Endothelial cell (in vitro differentiated cells): ENCODE measurements at places on chromosomes 2 and 18.

DNA sequence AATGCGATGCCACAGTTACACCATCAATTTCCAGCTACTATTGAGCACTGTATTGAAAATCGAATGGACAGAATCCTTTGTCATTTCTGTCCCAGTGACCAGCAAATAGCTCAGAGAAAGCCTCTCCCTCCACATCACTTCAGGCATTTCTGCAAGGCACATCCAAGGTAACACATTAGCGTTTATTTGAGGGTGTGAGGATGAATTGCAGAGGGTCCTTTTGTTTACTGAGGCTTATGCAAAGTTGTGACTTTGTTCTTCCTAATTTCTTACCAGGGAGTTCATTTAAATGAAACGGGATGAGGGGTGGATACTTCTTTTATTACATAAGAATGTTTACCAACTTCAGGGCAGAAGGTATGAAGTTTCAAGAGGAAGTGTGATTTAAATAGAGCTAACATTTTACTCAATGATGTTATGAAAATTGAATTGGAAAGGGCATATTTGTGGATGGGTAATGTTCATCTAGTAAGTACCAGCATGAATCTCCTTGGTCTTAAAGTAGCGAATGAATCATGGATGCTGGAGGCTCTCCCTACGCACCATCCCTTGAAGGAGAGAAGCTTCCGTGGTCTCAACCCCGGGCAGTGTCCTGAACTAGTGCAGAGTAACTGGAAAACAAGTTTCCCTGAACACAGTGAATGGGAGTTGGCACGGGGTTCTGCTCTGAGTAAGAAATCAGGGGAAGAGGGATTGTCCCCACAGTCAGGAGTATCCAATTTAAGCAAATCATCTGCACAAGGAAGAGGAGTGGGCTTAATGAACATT, 756.5 kb downstream of the GALR1 start:
- no peak for DNase-seq

DNA sequence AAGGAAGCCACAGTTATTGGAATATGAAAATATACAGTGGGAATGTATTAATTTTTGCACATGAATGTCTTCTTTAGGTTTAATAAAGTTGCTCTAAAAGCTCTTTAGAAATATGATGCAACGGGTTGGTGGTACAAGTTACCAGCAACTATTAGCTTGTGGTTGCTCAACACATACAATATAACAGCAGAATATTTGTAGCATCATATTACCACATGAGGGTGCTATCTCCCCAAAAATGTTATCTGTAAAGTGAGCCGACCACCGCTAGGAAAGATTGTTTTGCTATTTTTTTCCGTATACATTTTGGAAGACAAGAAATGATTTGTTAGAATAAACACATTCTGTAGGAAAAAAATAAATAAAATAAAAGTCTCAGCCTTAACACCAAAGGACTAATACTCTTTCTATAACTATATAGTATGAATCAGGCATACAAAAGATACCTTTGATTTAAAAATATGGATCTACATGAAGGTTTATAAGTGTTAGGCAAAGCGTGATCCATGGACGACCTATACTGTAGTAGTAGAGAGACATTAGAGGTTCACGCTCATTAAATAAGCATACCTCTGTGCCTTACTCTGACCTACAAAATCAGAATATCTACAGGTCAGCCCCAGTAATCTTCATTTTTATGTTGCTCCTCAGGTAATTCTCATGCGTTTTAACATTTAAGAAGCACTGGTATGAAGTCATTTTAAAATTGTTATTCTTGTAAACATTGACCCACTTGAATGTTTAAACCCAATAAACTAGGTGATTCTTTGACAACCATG, 1110.6 kb upstream of the ACVR2A start:
- peak; percentile 28 for DNase-seq

DNA sequence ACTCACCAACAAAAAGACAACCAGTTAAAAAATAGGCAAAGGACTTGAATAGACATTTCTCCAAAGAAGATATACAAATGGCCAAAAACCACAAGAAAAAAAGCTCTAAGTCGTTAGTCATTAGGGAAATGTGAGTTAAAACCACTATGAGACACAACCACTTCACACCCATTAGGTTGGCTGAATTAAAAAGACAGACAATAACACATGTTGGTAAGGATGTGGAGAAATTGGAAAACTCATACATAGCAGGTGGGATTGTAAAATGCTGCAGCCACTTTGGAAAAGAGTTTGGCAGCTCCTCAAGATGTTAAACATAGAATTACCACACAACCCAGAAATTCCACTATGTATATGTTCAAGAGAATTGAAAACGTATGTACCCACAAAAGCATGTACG, 117.6 kb upstream of the SPATS2L start:
- no peak for DNase-seq

DNA sequence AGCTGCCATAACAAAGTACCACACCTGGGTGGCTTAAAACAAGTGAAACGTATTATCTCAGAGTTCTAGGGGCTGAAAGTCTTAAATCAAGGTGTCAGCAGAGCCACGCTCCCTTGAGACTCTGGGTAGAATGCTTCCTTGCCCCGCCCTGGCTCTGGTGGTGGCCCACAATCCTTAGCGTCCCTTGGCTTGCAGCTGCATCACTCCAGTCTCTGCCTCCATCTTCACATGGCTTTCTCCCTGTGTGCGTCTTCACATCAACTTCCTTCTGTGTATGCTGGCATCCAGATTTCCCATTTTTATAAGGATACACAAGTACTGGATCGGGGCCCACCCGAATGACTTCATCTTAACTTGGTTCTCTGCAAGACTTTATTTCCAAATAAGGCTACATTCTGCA, 62.5 kb downstream of the MRO start:
- no peak for DNase-seq

GRCh38 chr2:234684466-234684865, 187.6 kb upstream of the ARL4C start:
- no peak for DNase-seq

DNA sequence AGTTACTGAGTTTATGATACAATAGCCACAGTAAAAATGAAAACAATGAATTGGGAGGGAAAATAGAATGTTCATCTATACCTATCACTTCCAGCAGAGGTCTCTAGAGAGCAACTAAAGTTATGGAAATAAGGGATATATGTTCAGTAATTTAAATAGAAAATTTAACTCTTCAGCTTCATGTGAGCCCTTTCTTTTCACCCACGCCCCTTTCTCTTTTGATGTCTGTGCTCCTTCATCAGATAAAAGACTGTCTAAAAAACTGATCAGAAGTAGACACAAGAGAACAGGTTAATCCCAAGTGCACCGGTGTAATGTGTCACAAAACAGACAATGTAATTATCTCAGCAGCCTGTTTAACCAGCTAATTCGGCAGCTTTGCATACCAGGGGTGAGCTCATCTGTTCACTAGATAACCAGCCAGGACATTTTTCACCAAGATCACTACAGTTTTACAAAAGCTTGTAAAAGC, 238.5 kb upstream of the ERBB4 start:
- DNase-seq, result no peak

DNA sequence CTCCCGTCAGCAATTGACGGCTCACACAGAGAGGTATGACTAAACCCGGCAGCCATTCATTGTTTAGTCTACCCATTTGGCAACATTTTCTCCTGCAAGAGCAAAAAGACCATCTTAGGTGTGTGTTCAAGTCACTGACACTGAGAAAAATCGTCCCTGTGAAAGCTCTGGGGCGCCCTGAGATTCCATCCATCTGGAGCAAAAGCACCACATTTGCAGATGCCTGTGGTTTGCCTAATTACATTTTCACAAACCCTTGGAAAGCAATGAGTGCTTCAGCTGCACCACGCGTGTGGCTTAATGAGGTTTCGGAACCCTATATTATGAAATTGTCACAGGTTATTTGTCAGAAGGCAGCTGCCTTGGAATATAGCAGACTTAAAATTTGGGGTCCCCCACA, 110.7 kb upstream of the PTPRM start:
- no peak for DNase-seq
